ENCODE measurements at places on chromosomes 7 and 10. TPM values are rescaled to one million over a fixed set of nuclear protein-coding genes. Genes with fewer than 3 reads are reported as not detected.

GRCh38 chr10:44757551-44758205 lies 153.5 kb upstream of the TMEM72 start:
- DNase-seq = no peak
- H3K4me1 ChIP-seq = no peaks in the 10 kb centered on the region
- H3K27ac ChIP-seq = no peak overlapping the region
- no peaks in the 10 kb centered on the region for H3K27me3 ChIP-seq
- H3K4me3 ChIP-seq = no peak overlapping the region

DNA sequence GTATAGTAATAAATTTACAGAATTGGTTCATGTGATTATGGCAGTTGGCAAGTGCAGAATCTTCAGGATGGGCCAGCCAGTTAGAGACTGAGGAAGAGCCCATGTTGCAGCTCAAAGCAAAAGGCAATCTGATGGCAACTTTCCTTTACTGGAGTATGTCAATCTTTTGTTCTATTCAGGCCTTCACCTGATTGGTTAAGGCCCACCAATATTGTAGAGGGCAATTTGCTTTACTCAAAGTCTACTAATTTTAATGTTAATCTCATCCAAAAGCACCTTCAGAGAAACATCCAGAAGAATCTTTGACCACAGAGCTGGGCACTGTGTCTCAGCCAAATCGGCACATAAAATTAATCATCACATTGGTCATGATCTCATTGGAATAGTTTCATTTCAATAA lies 20.0 kb upstream of the POM121L12 start:
- H3K4me1 ChIP-seq = no peaks in the 10 kb centered on the region
- no peak overlapping the region for H3K4me3 ChIP-seq
- no peak for DNase-seq
- no peaks in the 10 kb centered on the region for H3K36me3 ChIP-seq
- H3K27ac ChIP-seq = no peak overlapping the region

- H3K4me1 ChIP-seq = no peaks in the 10 kb centered on the region
- no peaks in the 10 kb centered on the region for H3K36me3 ChIP-seq
- no peaks in the 10 kb centered on the region for H3K27me3 ChIP-seq
- no peak for DNase-seq
- H3K4me3 ChIP-seq = no peak overlapping the region
Observed at GRCh38 chr10:61294131-61294530, 159.1 kb downstream of the TMEM26 start.

DNA sequence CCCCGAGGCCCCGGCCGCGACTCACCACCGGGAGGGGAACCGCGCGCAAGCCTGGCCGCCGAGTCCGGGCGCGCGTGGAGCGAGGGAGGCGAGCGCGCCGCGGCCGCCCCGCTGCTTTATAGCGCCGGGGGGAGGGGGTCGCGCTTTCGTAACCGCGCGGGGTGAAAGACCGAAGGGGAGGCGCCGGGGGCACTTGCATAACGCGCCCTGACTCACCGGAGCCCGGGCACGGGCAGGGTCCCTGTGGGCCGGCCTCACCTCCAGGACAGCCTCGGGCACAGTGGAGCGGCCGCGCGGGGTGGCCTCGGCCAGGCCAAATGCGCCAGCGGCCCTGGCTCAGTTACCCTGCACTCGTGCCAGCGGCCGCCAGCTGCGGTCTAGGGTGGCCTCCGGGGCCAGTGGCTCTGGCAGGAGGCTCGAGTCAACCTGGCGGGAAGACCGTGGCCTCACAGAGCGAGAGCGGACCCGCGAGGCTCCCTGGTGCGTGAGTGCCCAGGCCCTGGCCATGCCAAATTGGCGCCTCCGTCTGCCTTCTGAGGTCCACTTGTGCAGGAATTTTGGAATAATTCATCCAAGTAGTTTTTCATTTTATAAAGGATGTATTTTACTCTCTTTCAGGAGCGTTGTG lies at the start of gene RBP4:
Gene RBP4, minus strand, starts transcription at position 90 of the 628 bp plus-strand sequence. CDS start 207 bp downstream, outside the sequence.
- no peak within 1 kb of the TSS for H3K4me3 ChIP-seq
- H3K36me3 ChIP-seq = no peaks in the 10 kb centered on the region
- no peaks in the 10 kb centered on the region for H3K4me1 ChIP-seq
- peaks cover 19% of the 10 kb centered on the region for H3K27me3 ChIP-seq
- no peak for DNase-seq
- no peak within 1 kb of the TSS for H3K27ac ChIP-seq

GRCh38 chr7:103094102-103094501 lies 19.2 kb downstream of the ARMC10 start:
- H3K4me1 ChIP-seq = no peaks in the 10 kb centered on the region
- H3K4me3 ChIP-seq = no peak overlapping the region
- H3K27me3 ChIP-seq = no peaks in the 10 kb centered on the region
- no peak for DNase-seq
- no peak overlapping the region for H3K27ac ChIP-seq
- H3K36me3 ChIP-seq = peaks cover 6% of the 10 kb centered on the region

GRCh38 chr10:79148452-79149344 lies 79.9 kb downstream of the ZMIZ1 start:
- no peaks in the 10 kb centered on the region for H3K36me3 ChIP-seq
- no peak for DNase-seq
- H3K27me3 ChIP-seq = no peaks in the 10 kb centered on the region
- H3K27ac ChIP-seq = peak overlapping the region; percentile 10

ITIH5 gene
- not detected for total RNA-seq

GRCh38 chr7:156058248-156058647 lies 246.0 kb upstream of the SHH start:
- H3K36me3 ChIP-seq = no peaks in the 10 kb centered on the region
- H3K27me3 ChIP-seq = no peaks in the 10 kb centered on the region
- DNase-seq = no peak
- H3K27ac ChIP-seq = no peak overlapping the region

DNA sequence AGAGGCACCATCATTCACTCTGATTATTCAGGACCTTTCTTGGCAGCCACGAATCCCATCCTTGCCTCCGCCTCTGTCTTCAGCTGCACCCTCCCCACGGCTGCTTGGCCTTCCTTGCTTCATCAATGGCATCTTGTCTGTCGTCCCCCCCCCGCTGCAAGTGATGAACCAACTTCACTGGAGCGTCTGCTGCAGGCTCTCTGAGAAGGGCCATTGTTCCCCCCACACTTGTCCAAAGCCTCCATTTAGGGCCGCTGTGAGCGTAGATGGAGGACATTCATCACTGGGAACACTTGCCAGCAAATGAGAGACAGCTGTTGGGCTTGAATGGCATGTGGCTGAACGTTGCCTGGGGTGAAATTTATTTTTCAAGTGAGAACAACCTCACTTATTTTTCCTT lies 20.1 kb downstream of the AFAP1L2 start:
- DNase-seq = no peak
- no peaks in the 10 kb centered on the region for H3K36me3 ChIP-seq
- H3K27ac ChIP-seq = no peak overlapping the region
- H3K4me1 ChIP-seq = no peaks in the 10 kb centered on the region

- DNase-seq = no peak
- H3K4me3 ChIP-seq = no peak overlapping the region
- no peaks in the 10 kb centered on the region for H3K4me1 ChIP-seq
- no peak overlapping the region for H3K27ac ChIP-seq
- no peaks in the 10 kb centered on the region for H3K36me3 ChIP-seq
Observed at GRCh38 chr10:47133871-47134570, 166.0 kb upstream of the GDF10 start.

GRCh38 chr10:74371696-74372095 lies 220.7 kb downstream of the ADK start:
- no peak overlapping the region for H3K4me3 ChIP-seq
- DNase-seq = no peak
- H3K27me3 ChIP-seq = no peaks in the 10 kb centered on the region
- no peak overlapping the region for H3K27ac ChIP-seq

GRCh38 chr7:92765725-92766124 lies 70.6 kb downstream of the CDK6 start:
- H3K4me3 ChIP-seq = no peak overlapping the region
- H3K4me1 ChIP-seq = peaks cover 7% of the 10 kb centered on the region
- no peak for DNase-seq
- no peaks in the 10 kb centered on the region for H3K27me3 ChIP-seq
- no peaks in the 10 kb centered on the region for H3K36me3 ChIP-seq
- no peak overlapping the region for H3K27ac ChIP-seq

DNA sequence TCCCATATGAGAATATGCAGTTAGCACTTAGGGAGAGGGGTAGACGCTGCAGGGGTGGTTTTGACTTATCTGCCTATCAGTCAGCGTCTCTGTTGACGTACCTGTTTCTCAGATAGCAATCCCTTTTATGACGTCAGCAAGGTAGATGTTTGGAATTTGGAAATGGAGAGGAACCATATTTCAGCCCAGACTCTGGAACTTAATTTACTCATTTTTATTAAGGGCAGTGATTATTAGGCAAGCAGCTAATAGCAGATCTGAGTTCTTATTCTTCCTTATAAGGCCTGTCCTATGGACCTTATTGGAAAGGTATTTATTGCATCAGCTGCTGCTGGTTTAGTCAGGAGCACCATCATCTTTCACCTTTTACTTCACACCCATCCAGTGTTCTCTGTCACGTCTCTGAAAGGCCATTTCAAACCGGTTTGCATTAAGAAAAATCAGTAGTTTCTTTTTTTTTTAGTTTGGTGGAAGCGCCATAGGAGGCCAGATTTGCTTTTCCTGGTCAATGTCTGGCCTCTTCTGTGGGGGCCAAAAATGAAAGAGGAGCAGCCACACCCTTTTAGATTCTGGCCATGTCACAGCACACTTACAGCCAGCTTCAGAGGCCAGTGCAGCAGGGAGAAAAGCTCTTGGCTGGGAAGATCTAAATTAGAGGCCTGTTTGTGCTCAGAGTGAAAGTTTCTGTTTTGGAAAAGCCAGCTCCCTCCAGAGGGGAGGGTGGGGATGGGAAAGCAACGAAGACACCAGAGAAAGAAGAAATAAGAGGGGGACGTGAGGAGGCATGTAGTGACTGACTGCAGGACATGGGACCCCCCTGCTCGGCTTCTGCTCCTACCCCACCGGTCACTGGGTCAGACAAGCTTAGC lies 146.3 kb downstream of the TCF7L2 start:
- no peaks in the 10 kb centered on the region for H3K27me3 ChIP-seq
- H3K36me3 ChIP-seq = no peaks in the 10 kb centered on the region
- peaks cover 21% of the 10 kb centered on the region for H3K4me1 ChIP-seq

- H3K4me3 ChIP-seq = no peak overlapping the region
- DNase-seq = no peak
- no peak overlapping the region for H3K27ac ChIP-seq
- H3K4me1 ChIP-seq = no peaks in the 10 kb centered on the region
Observed at GRCh38 chr10:133126431-133127290, 33.4 kb upstream of the KNDC1 start.

OLAH gene
- not detected for total RNA-seq

GRCh38 chr10:96660297-96660696 lies 60.0 kb downstream of the PIK3AP1 start:
- H3K4me1 ChIP-seq = no peaks in the 10 kb centered on the region
- no peaks in the 10 kb centered on the region for H3K27me3 ChIP-seq
- H3K27ac ChIP-seq = no peak overlapping the region
- no peak for DNase-seq
- H3K36me3 ChIP-seq = no peaks in the 10 kb centered on the region

NXPH1 gene
- total RNA-seq = not detected

DNA sequence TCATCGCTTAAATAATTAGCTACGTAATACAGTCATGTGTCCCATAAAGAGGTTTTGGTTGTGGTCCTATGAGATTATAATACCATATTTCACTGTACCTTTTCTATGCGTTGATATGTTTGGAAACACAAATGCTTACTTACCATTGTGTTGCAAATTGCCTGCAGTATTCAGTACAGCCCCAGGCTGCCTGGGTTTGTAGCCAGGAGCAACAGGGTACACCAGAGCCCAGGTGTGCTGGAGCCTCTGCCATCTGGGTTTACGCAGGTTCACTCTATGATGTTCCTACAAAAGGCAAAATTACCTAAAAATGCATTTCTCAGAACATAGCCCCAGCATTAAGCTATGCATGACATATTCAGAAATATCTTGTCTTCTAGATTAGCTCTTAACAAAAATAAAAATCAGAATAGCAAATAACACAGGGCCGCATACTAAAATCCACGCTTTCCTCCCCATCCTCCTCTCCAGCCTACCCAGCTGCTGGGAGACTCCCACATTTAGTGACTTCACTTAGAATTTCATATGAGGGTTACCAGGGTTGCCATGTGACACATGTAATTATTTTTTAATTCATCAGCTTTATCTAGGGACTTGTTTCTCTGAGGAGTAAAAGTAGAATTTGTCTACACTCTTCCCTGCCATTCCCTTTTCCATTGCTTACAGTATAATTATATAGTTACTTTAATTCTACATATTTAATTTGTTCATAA lies 559.0 kb upstream of the ADARB2 start:
- H3K27me3 ChIP-seq = no peaks in the 10 kb centered on the region
- H3K4me1 ChIP-seq = no peaks in the 10 kb centered on the region
- DNase-seq = no peak
- H3K4me3 ChIP-seq = no peak overlapping the region

GRCh38 chr10:338171-339037 lies 203.1 kb downstream of the ZMYND11 start:
- no peak for DNase-seq
- peaks cover 15% of the 10 kb centered on the region for H3K4me1 ChIP-seq
- no peaks in the 10 kb centered on the region for H3K36me3 ChIP-seq
- H3K27ac ChIP-seq = no peak overlapping the region

DNA sequence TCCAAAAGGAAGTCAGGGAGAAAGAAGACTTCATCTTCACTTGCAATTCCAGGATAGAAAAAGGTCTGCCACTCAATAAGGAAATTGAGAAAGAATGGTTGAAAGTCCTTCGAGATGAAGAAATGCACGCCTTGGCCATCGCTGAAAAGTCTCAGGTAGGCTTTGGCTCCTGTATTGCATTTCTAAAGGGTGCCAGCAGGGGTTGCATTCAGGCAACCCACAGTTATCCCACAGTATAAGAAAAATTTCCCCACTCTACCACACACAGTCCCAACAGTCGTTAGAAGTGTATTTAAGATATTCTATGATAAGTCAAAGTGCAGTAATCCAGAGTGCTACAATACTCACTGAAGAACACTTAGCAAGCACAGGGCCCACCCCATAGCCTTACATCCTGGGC lies 93.4 kb upstream of the FGL2 start:
- H3K27me3 ChIP-seq = no peaks in the 10 kb centered on the region
- H3K27ac ChIP-seq = no peak overlapping the region
- H3K36me3 ChIP-seq = no peaks in the 10 kb centered on the region
- H3K4me1 ChIP-seq = no peaks in the 10 kb centered on the region

GRCh38 chr7:131341690-131342089 lies 14.0 kb downstream of the MKLN1 start:
- no peaks in the 10 kb centered on the region for H3K27me3 ChIP-seq
- H3K27ac ChIP-seq = no peak overlapping the region
- DNase-seq = no peak
- H3K4me1 ChIP-seq = peaks cover 24% of the 10 kb centered on the region
- no peak overlapping the region for H3K4me3 ChIP-seq

PPP1R9A gene
- not detected for total RNA-seq

DNA sequence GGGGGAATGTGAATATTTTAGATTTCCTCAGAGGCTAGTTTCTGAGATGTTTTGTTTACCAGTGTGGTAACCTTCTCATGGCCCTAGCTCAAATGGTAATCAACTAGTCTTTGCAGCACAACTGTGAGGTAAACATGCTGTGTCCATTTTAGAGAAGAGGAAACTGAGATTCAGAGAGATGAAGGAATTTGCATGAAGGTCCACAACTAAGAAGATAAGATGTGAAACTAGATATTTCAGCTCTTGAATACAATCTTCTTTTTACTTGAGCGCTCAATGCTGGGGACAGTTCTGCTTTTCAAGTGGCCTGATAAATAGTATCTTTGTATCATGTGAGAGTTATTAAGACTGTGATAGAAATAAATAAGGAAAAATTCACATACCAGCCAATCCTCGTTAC lies 245.4 kb downstream of the AUTS2 start:
- H3K4me1 ChIP-seq = no peaks in the 10 kb centered on the region
- H3K27me3 ChIP-seq = no peaks in the 10 kb centered on the region
- no peak for DNase-seq
- no peak overlapping the region for H3K4me3 ChIP-seq

GRCh38 chr10:31694929-31695837 lies 233.4 kb downstream of the ARHGAP12 start:
- H3K36me3 ChIP-seq = no peaks in the 10 kb centered on the region
- H3K4me3 ChIP-seq = no peak overlapping the region
- H3K27ac ChIP-seq = no peak overlapping the region
